ENCODE measurements at places on chromosomes 2 and 18. TPM values are rescaled to one million over a fixed set of nuclear protein-coding genes. Genes with fewer than 3 reads are reported as not detected.

The CERKL gene
- 0.31 TPM for total RNA-seq

The GALR1 gene
- not detected for total RNA-seq

The CHRND gene
- total RNA-seq, result not detected

The IL1R2 gene
- 1.1 TPM for total RNA-seq

The ARHGAP15 gene
- not detected for total RNA-seq

The DLGAP1 gene
- 0.01 TPM for total RNA-seq

The KLF7 gene
- total RNA-seq, result 28.8 TPM

The ASB18 gene
- not detected for total RNA-seq

The GKN1 gene
- total RNA-seq, result 0.37 TPM

The FOXD4L1 gene
- total RNA-seq, result 0.35 TPM

The NLRC4 gene
- total RNA-seq, result 0.11 TPM

The UGT1A4 gene
- total RNA-seq, result not detected

The CRYGD gene
- not detected for total RNA-seq

The PPIL3 gene
- total RNA-seq, result 21.9 TPM

The MOCOS gene
- total RNA-seq, result 2.9 TPM

The TUBA4B gene
- total RNA-seq, result 0.10 TPM
